ENCODE measurements at places on chromosomes 16 and 17.
A peak's percentile ranks its signal among the peaks of the same experiment; 100 is the strongest.

GRCh38 chr16:85361441-85362118 is 249.3 kb upstream of the CIBAR2 start:
- no peak for DNase-seq

GRCh38 chr16:24645739-24646645 is 83.5 kb upstream of the TNRC6A start:
- DNase-seq, result peak; percentile 93

DNA sequence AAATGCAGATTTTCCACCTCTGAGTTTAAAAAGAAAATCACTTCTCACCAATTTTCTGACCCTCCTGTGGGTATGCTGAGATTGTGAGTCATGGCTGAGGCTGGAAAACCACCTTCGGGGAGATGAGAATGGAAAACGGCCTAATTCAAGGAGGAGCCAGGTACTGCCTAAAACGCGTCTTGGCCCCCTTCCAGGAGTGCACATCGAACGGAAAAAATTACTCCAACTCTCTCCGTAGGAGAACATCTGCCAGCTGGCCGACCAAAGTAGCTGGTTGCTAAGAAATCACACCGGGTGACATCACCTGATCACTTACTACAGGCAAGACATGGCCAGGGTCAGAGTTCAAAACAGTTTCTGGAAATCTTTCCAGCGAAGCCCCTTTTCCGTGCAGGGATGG is 107.6 kb downstream of the ZNF423 start:
- DNase-seq, result no peak

DNA sequence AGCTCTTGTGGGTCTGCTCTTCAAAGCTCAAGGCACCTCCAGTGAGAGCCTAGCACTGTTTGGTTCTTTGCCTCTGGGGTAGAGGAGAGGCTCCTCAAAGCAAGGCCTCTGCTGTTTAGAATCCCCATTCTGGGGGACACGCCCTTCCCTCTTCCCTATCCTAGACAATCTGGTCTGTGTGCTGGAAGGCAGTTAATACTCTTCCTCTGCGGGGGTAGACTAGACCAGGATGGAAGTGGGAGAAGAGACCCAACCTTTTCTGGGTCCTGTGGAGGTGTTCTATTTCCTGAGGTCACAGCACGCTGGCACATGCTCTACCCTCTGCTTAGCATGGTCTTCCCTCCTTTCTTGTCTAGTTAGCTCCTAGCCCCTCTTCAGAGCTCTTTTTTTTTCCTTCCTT is 7.7 kb downstream of the ERAL1 start:
- DNase-seq, result no peak

- DNase-seq, result peak; percentile 41
These were observed 523 bp downstream of the KCTD2 start for GRCh38 chr17:75047398-75048098.

- DNase-seq, result peak; percentile 84
These were observed 11.6 kb upstream of the MARCHF10 start for GRCh38 chr17:62819511-62820221.

GRCh38 chr17:66354981-66355380 is 52.6 kb downstream of the PRKCA start:
- DNase-seq, result no peak

DNA sequence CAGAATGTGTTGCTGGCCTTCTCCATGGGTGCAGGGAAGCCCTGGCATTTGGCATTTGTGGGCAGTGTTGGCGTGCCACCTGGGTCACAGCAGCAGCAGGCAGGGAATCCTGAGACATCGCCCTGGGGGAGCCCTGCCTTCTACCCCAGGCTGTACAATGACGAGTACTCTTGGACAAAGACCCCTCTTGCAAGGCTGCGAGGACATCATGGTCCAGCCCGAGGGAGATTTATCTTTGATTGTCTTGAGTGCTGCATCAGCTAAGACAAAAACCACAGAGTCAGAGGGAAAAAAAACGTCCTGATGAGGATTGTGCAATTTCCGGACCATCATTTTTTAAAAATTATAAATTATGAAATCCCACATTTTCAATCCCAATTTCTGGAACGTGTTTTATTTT is 3.7 kb downstream of the CRISPLD2 start:
- DNase-seq, result no peak

DNA sequence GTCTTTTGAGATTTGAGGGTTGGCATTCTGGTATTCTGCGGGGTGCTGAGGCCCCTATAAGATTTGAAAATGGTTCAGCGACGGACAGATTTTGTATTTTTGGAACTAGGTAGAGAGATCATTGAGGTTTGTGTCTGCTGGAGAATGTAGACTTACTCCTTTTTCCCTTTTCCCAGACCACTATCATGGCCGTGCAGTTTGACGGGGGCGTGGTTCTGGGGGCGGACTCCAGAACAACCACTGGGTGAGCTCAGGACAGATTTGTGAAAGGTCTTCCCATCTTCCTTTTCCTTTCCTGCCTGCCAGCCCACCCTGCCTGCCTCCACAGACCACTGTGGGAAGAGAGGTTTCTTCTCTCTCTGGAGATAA is 572 bp downstream of the PSMB6 start:
- no peak for DNase-seq

GRCh38 chr17:37830151-37830993 is 85.5 kb upstream of the HNF1B start:
- DNase-seq, result no peak

GRCh38 chr16:67326472-67327309 is at the start of the genes KCTD19 and LRRC36:
Gene KCTD19 (minus strand): TSS chr16:67326741. CDS start chr16:67326707, 34 bp downstream.
Gene LRRC36 (plus strand): TSS chr16:67326815. CDS start chr16:67326863, 48 bp downstream.
- peak; percentile 67 for DNase-seq

GRCh38 chr17:48278760-48279491 is 151.1 kb downstream of the SKAP1 start:
- DNase-seq, result no peak
